ENCODE measurements at places on chromosomes 2 and 18. TPM values are rescaled to one million over a fixed set of nuclear protein-coding genes. Genes with fewer than 3 reads are reported as not detected.

CELF4 gene
- polyA plus RNA-seq: 0.21 TPM

KYNU gene
- 59.5 TPM for polyA plus RNA-seq

EDAR gene
- polyA plus RNA-seq: 0.26 TPM

COL5A2 gene
- polyA plus RNA-seq: not detected

TNFAIP6 gene
- polyA plus RNA-seq: not detected

ERMN gene
- 0.08 TPM for polyA plus RNA-seq

MLPH gene
- polyA plus RNA-seq: not detected

QPCT gene
- polyA plus RNA-seq: 1.8 TPM

SH3RF3 gene
- polyA plus RNA-seq: not detected

CHST10 gene
- polyA plus RNA-seq: 11.1 TPM

MTLN gene
- 112 TPM for polyA plus RNA-seq

MEP1B gene
- 0.35 TPM for polyA plus RNA-seq

CXXC1 gene
- 98.6 TPM for polyA plus RNA-seq

RSAD2 gene
- polyA plus RNA-seq: 3.3 TPM

TXNDC2 gene
- not detected for polyA plus RNA-seq

GKN1 gene
- not detected for polyA plus RNA-seq

CLHC1 gene
- polyA plus RNA-seq: 1.2 TPM

Data from IgD-negative memory B cell (primary cell).